ENCODE measurements at places on chromosomes 4 and X. TPM values are rescaled to one million over a fixed set of nuclear protein-coding genes. Genes with fewer than 3 reads are reported as not detected.

DNA sequence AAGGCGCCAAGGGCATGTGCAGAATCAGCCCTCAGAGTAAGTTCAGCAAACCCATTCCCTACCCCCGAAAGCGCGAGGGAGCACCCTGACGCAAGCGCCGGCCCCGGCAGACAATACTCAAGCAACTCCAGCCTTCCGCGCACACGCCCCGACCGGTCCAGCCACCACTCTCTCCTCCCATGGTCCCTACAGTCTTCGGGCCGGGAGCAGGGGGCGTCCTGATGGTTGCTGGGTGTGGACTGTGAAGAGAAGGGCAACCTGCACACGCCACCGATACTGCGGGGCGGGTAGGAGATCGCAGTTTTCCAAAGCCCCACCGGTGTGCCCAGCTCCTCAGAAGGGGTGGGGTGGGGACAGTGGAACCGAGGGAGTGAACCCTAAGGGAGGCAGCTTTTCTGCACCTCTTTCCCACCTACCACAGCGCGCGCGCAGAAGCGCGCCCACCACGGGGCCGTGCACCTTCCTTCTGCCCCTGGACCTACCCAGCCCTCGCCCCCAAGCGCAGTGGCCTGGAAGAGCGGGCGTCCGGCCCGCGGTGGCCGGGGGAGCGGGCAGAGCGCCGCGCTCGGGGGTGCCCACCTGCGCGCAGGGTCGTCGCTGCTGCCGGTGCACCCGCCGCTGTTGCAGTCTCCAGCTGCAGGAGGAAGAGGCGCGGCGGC lies 650.2 kb upstream of the DIPK2B start:
- DNase-seq, result peak; percentile 60

GRCh38 chr4:41039317-41039716 lies 175.0 kb downstream of the APBB2 start:
- DNase-seq, result no peak

DNA sequence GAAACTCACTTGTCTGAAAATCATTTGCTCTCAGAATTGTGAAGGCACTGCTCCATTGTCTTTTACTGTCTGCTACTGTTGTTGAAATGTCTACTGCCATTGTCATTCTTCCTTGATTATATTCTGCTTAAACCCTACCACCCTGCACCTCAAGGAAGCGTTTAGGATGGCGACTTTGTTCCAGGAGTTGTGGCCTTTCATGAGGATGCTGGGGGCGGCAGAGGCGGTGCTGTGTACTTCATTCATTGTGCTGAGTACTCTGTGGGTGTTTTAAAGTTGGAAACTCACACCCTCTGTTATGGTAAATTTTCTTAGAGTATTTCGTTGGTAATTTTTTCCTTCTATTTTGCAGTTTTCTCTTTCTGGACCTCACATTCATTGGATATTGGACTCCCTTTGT lies 258.9 kb downstream of the TENM3 start:
- DNase-seq, result no peak

- no peak for DNase-seq
These were observed 68.9 kb downstream of the SH2D1A start for GRCh38 chrX:124415115-124415800.

GRCh38 chrX:26071618-26072017 lies 66.5 kb upstream of the MAGEB18 start:
- DNase-seq, result no peak

Gene LEF1
- total RNA-seq, result not detected

Gene INTU
- total RNA-seq, result 4.4 TPM

Gene ABCB7
- total RNA-seq, result 12.2 TPM
